ENCODE measurements at places on chromosomes 7 and 10.
A peak's percentile ranks its signal among the peaks of the same experiment; 100 is the strongest.

DNA sequence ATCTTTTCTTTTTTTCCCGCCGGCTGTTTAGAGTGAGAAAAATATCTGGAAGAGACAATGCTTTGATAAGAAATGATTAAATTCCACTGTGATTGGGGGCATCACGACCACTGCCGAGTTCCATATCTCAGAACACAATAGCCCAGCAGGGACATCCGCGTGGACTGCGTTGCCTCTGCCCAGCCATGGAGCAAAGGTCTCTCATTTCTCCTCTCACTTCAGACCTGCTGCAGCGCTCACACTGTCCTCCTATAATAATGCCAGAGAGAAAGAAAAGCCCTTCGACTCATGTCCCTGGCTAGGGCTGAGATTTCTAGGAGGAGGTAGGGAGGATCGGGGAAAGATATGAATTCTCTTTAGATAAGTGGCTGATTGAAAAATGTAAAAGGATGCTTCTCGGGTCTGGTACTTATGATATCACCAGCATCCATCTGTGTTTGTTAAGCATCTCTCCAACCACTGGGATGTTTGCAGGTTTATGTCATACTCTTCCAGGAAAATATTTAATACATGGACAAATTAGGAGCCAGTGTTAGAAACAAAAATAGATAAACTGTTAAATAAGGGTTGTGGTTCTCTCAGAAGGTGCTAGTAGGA, 472.9 kb upstream of the AKR1E2 start:
- DNase-seq = no peak

GRCh38 chr7:141073641-141074161, at the start of gene TMEM178B:
Gene TMEM178B, plus strand, starts transcription at chr7:141074064.
- DNase-seq = no peak

GRCh38 chr10:112332509-112333228, 41.2 kb upstream of the ACSL5 start:
- no peak for DNase-seq

- DNase-seq = peak; percentile 74
Observed at GRCh38 chr7:148481971-148482626, 108.5 kb upstream of the C7orf33 start.

DNA sequence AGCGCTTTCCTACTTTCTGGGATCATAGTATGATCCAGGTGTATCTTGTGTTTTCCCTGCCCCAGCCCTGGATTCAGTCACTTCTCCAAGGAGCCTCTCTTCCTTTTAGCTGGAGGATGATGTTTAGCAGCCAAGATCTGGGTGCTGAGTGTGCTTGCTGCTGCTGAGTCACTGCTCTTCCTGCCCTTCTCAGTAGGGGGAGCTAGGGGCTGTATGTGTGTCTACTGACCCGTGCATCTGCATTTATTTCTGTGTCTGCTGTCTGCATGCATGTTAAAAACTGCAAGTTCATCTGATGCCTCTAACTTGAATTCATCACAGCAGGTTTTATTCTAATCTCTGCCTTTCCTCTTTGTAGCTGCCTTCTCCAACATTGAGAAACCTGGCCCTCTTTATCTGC, 31.6 kb downstream of the MGMT start:
- DNase-seq = no peak

DNA sequence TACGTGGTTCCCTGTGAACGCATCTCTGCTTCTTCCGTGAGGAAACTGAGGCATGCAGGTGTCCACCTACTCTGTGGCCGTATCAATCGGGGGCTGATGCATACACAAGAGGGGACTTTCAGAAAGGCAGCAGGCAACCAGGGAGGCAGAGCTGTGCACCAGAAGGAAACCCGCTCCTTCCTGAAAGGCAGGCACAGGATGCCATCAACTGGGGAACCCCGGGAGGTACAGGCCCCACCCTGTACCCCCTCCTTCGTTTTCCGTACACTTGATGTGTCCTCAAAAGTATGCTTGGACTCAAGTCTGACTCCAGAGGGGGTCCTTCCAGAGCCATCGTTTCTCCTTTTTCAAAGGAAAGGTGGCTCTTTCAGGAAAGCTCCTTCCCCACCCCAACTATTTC, 59.5 kb downstream of the ASB13 start:
- DNase-seq = no peak

DNA sequence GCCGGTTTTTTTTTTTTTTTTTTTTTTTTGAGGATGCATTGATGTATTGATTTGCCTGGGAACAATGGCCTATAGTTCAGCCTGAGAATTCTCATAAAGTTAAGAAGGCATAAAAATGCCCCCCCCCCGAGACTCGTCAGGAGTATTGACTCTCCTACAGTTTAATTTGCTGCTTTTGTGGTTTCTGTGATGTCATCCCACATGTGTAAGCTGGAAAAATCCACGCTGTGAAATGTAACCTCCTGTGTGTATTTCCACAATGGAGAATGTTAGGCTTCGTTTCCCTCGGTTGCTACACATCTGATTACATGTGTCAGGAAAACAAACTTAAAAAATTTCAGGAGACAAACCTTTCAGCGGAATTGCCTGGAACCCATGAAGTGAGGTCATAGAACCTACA, 117.9 kb downstream of the FANK1 start:
- no peak for DNase-seq

GRCh38 chr10:113148901-113149300, 198.9 kb downstream of the TCF7L2 start:
- no peak for DNase-seq

GRCh38 chr7:80819503-80819902, 99.3 kb downstream of the SEMA3C start:
- no peak for DNase-seq

DNA sequence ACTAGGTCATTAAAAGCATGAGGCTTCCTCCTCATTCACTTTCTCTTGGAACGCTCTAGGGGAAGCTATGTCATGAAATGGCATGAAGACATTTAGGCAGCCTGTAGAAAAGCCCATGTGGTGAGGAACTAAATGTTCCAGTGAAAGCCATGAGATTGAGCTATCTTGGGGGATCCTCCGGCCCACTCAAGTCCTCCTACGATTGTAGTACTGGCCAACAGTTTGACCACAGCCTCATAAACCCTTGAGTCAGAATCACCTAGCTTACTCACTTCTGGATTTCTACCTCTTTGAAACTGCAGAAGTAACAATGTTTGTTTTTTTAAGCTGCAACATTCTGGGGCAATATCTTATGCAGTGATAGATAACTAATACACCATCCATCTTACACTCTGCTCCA, 605.1 kb downstream of the SORCS1 start:
- no peak for DNase-seq

GRCh38 chr10:79502561-79503309, 9.6 kb upstream of the EIF5AL1 start:
- no peak for DNase-seq

GRCh38 chr10:102624751-102625645, 19.3 kb upstream of the TRIM8 start:
- no peak for DNase-seq

DNA sequence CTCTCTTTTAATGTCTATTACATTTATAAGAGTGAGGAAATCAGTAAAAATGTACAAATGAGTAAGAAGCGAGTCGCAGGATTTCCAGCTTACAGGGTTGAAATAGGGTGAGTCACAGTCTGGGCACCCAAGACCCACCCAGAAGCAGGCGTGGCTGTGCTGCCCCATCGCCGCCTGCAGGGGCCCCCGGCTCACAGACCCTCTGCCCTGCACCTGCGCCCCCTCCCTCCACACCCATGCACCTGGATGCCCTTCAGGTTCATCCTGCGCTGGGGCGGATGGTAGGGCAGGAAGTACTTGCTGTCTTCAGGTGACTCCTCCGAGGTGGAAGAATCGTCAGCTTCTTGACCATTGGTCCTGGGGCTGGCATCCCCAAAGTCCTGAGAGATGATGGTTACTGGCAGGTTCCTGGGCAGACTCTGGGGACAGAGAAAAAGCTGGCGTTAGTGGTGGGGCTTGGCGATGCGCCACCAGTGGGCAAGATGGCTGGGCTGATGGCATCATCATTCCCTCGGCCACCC, 90.2 kb upstream of the GNA12 start:
- DNase-seq = no peak

DNA sequence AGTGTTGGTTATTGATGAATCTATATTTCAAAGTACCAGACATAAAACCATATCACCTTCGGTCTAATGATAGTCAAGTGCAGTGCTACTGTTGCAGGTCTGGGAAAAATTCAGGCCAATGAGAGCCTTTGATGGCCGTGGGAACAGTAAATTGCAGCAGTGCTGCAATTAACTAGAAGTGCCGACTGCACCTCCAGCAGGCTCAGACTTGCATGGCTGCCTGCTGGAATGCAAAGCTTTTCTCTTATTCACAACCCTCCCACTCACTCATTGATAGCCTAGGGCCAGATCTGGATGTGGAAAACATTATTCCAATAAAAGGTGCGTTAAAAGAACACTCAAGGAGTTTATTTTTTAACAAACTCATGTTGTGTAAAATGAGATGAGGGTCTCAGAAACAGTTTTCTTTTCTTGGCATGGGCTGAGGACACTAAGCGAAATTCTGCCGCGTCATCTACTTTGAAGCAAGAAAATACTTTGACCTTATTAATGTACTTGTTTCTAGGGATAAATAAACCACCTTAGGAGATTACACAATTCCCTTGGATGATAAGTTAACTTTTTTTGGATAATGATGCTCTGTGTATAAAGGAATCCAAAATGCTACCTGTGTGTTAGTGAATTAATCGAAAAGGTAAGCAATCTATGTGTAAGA, 17.1 kb downstream of the PLXDC2 start:
- DNase-seq = no peak

DNA sequence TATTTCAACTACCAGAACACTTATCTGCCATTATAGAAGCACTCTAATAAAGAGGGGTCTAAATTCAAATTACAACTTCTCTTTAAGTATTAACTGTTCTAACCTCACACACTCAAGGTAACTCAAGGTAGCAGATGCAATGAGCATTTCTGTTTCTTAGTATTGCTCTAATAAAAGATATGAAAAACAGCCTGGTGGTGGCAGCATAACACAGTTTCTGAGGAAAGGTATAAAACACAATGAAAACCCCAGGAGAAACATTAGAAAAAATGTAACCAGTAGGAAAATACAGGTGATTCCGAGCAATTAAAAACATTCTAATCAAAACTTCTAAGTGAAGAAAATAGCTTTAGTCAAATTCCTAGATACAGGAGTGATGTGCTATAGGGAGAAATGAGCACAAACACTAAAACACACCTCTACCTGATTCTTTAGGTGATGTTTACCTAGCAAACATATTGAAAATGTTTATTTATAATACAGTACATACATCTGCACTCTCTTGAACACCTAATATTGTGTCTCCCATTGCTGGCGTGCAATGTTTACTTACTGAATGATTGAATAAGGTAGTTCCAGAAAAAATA, 3.5 kb downstream of the MKRN1 start:
- DNase-seq = peak; percentile 20

DNA sequence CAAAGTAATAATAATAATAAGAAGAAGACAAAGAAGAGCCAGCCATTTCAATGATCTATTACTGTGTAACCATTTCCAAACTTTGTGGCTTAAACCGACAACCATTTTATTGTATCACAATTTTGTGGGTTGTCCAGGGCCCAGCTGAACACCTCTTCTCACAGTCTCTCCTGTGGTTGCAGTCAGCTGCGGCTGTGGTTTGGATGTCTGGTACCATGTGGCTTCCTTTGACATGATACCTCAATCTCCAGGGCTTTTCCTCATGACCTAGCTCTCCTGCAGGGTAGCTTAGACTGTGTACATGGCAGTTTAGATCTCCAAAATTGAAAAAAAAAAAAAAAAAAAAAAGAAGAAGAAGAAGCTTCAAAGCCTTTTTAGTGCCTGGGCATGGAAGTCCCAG, 72.6 kb upstream of the NFKB2 start:
- DNase-seq = no peak

GRCh38 chr10:132638130-132638515, 100.5 kb downstream of the INPP5A start:
- no peak for DNase-seq

- DNase-seq = no peak
Observed at GRCh38 chr10:4183761-4184261, 398.8 kb upstream of the KLF6 start.

DNA sequence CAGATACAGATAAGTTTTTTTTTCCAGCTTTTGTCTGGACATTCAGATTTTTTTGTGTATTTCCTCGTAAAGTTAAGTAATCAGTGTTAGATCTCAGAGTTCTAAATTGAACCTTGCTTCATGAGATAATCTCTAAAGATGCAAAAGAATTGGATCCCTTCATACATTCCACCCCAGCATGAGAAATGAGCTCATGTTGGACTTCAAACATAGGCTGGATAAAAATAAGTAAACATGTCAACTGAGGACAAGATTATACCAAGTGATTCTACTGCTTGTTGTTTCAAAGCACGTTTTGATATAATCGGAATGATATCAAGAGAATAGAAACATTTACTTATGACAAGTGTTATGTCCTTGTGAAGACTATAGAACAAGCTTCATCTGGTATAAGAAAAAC, 117.0 kb upstream of the DKK1 start:
- no peak for DNase-seq
